ENCODE measurements at places on chromosomes 2 and 18. TPM values are rescaled to one million over a fixed set of nuclear protein-coding genes. Genes with fewer than 3 reads are reported as not detected.

GRCh38 chr2:5751873-5752482 is 59.8 kb downstream of the SOX11 start:
- no peaks in the 10 kb centered on the region for H3K36me3 ChIP-seq
- peak; percentile 36 for DNase-seq
- no peak overlapping the region for H3K4me3 ChIP-seq
- peak overlapping the region; percentile 46 for H3K27ac ChIP-seq
- no peaks in the 10 kb centered on the region for H3K27me3 ChIP-seq

SPC25 gene
- total RNA-seq: 38.9 TPM

MAIP1 gene
- 14.0 TPM for total RNA-seq

GRCh38 chr2:143398781-143399180 is 269.6 kb downstream of the ARHGAP15 start:
- no peaks in the 10 kb centered on the region for H3K27me3 ChIP-seq
- H3K4me1 ChIP-seq: no peaks in the 10 kb centered on the region
- H3K27ac ChIP-seq: no peak overlapping the region
- H3K36me3 ChIP-seq: no peaks in the 10 kb centered on the region
- no peak for DNase-seq

DNA sequence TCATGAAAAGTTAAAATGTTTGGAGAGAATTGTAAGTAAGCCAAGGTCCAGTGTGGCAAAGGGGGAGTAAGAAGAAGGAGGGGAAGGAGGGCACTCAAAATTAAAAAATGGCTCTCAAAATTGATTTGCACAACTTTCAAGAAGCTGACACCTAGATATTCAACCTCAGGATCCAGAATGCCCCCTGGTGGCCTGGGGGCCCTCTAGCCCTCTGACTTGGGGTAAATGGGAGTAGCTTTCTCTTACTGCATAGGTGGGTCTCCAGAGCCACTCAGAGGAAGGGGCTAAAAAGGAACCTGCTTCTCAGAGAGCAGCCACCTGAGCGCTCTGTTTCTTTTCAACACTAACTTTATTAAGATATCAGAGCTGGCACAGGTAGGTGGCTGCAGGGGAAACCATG is 968.5 kb downstream of the BCL11A start:
- H3K27me3 ChIP-seq: no peaks in the 10 kb centered on the region
- no peaks in the 10 kb centered on the region for H3K36me3 ChIP-seq
- peak; percentile 58 for DNase-seq
- H3K4me3 ChIP-seq: no peak overlapping the region
- H3K4me1 ChIP-seq: peaks cover 7% of the 10 kb centered on the region
- H3K27ac ChIP-seq: no peak overlapping the region

DNA sequence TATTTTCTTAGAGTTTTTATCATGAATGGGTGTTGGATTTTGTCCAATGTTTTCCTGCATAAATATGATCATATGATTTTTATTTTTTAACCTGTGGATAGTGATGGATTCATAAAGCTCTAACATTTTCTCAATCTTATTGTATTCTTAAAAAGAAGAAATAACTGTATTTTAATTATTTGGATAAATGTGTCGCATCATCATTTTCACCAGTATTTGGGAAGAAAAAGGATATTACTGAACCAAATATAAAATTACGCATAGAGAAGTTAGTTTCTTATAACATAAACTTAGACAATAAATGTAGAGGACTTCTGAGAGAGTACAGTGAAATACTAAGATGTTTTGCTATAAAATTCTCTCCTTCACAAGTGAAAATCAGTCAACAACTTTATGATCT is 126.0 kb upstream of the CHST9 start:
- DNase-seq: no peak
- no peaks in the 10 kb centered on the region for H3K4me1 ChIP-seq
- no peaks in the 10 kb centered on the region for H3K36me3 ChIP-seq
- no peaks in the 10 kb centered on the region for H3K27me3 ChIP-seq
- no peak overlapping the region for H3K4me3 ChIP-seq
- H3K27ac ChIP-seq: no peak overlapping the region

GPATCH11 gene
- 5.7 TPM for total RNA-seq

SNED1 gene
- total RNA-seq: 0.11 TPM

DNA sequence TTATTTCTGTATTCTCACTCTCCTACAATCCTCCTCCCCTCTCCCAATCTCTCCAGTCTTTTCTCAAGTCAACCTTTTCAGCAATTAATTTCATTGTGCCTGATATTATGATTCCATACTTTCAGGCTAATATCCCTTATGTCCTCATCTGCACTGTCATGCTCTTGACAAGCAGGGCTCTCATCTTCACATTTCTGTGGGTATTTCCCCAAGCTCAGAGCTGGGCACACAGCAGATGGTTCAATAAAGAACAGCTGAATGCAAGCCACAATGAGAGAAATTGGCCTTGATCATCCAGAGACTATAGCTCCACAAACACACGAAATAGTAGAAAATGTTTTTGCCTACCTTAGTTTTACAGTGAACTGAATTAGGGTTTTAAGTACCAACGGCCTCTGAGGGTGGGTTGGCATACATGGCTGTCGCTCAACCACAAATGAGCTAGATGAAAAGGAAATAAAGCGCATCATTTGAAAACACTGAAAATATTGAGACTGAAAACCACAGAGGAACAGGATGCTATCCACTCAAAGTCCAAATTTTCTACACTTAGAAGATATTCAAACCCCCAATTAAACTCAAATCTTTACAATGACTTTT is 47.5 kb upstream of the STAT1 start:
- no peak for DNase-seq
- no peaks in the 10 kb centered on the region for H3K4me1 ChIP-seq
- H3K36me3 ChIP-seq: no peaks in the 10 kb centered on the region
- no peaks in the 10 kb centered on the region for H3K27me3 ChIP-seq
- no peak overlapping the region for H3K4me3 ChIP-seq
- no peak overlapping the region for H3K27ac ChIP-seq

DNA sequence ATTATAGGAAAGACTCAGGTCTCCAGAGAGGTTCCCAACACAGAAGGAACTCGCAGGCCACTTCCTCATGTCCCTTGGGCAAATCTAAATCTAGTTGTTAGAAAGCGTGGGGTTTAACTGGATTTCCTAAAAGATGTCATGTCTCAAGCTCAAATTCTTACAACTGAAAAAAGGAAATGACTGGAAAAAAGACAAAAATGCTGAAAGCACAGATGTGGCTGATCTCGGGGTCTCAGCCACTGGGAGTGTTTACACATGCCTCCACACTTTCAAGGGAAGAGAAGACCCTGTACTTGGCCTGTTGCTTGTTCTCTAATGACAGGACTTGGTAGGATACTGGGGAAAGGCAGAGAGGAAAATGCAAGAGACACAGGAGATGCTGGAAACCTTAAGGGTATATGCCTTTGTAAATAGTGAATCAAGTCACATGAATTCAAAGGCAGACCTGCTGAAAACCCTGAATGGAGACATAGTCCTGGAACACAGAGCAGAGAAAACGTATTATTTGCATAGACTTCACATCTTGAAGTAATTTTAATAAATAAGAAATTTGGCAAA is 160.9 kb upstream of the MEIS1 start:
- no peak for DNase-seq
- H3K4me1 ChIP-seq: peaks cover 8% of the 10 kb centered on the region
- H3K36me3 ChIP-seq: no peaks in the 10 kb centered on the region
- no peak overlapping the region for H3K27ac ChIP-seq
- no peak overlapping the region for H3K4me3 ChIP-seq
- H3K27me3 ChIP-seq: no peaks in the 10 kb centered on the region

Data from neural progenitor cell (in vitro differentiated cells).